Activated CD4-positive, alpha-beta T cell treated with anti-CD3 and anti-CD28 coated beads, Interleukin-2, Interleukin-4, amounts not matched to agents 100 ng/mL and 50 ng/mL, durations not matched to agents 16 hours and 8 hours (primary cell): ENCODE measurements at places on chromosomes 4 and X.

GRCh38 chr4:181909368-181909767 lies 333.8 kb upstream of the TENM3 start:
- DNase-seq = no peak

- DNase-seq = no peak
Measured at GRCh38 chr4:81166458-81167160, 48.4 kb downstream of the PRKG2 start.

DNA sequence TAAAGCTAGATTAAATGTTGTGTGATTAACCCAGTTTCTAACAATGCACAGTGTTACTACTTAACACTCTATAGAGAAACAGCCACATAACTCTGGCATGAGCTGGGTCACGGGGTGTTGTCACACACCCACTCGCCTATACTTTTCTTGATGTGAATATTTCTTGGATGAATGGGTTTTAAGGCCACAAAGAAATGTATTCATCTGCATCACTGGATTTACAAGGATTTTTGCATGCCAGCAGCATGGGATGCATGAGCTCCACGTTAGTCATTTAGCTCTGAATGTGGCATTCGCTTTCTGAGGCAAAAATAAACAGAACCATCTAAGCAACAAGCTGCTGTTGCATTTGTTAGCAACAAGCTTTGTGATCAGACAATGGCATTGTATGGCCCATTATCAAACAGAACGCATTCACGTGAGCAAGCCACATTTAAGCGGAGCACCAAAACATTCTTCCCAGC lies 89.7 kb downstream of the LRP2BP start:
- no peak for DNase-seq

DNA sequence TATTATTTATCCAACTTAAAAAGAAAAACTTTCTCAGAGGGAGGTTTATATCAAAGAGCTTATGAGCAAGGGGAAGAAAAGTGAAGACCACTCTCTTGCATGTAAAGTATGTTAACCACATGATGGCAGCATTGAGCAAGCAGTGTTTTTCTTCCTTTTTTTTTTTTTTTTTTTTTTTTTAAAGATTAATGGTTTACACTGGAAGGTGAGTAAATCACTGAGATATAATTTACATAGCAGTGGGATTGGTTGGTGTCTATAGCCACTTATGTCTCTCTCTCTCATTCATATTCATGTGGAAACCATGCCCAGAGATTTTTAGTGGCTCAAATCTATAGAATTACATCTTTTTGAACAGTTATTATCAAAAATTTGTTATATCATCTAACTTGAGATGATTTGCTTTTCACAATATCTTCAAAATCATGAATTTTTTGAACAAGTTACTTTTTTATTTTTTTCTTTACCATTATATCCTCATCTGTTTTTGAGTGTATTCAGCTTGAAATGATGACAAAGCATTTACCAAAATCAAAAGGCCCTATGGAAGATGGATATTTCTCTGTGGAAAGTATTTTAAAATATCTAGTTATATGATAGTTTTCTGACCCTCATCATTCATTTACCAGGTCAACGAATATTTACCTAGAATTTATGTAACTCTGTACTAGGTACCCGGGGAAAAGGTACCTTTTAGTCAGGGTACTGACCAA lies 31.6 kb downstream of the MTHFD2L start:
- DNase-seq = peak; percentile 48

GRCh38 chrX:39149761-39150160 lies 348.5 kb downstream of the MID1IP1 start:
- DNase-seq = peak; percentile 57

DNA sequence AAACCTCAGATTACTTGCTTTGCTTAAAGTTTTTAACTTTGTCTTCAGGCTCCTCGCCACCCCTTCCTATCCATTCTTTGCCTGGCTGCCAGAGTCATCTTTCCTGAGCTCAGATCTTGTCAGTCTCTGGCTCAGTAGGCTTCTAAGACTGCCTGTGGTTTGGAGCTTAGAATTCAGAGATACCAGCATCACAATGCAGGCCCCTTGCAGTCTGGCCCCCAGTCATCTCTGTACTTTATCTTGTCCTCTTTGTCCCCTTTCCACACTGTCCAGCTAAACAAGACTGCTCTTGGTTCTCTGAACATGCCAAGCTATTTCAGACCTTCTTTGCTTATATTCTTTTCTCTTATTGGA lies 3.0 kb downstream of the KIAA0232 start:
- no peak for DNase-seq

GRCh38 chr4:2820216-2820982 lies 23.2 kb upstream of the ADD1 start:
- DNase-seq = no peak

GRCh38 chr4:123107444-123108252 lies 185.3 kb upstream of the NUDT6 start:
- DNase-seq = no peak

DNA sequence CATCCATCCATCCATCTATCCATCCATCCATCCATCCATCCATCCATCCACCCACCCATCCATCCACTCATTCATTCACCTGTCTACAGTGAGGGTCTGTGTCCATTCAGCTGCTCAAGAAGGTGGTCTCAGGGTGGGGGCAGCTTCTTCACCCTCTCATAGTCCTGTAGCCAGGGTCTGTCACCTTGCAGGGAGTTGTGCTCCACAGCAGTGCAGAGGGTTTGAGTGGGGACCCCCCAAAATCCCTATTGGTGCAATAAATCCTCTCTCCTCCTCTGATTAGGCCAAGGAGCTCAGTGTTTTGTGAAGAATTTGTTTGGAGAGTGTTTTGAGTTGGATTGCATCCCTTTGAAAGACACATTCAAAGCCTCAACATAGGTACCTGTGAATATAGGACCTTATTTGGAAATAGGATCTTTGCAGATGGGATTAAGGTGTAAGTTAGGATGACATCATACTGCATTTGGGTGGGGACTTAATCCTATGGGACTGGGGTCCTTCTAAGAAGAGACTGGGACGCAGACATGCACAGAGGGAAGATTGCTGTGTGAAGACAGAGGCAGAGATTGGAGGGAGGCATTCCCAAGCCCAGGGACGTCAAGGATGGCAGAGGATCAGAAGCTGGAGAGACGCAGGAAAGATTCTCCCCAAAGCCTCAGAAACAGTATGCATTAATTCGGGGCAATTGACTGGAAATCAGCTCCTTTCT lies 12.0 kb downstream of the P2RY8 start:
- no peak for DNase-seq

- DNase-seq = no peak
Measured at GRCh38 chr4:184959786-184960185, 58.5 kb upstream of the HELT start.

DNA sequence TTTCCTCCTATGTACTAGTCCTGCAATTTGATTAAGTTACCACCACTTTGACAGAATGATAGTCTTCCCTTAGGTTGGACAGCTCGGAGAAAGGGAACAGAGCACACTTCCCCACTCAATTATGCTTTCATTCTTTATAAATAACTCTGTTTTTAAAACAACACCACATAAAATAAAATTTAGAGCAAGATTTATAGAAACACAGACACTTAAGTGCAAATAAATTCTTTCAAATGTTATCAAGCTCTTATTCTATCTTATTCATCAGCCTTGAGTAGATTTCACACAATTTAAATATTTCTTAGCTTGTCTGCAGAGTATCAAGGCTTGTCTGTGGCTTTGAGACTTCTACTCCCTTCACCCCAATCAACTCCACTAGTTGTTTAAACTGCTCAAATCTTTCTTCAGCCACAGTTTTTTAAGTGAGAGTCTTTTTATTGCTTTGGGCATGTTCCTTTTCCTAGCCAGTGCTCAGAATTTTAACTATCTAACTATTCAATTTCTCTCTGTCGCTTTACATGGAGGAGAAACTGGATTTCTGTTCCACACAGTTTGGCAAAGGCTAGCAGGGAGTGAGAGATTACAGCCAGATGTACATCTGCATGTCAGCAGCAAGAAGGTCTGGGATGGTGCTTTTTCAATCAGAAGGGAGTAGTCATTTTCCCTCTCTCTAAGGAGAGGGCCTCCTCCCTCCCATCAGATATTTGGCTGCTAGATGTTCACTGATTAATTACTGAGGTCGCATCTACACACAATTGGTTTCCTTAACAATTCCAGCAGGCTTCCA lies 53.1 kb upstream of the PLAC1 start:
- DNase-seq = no peak

DNA sequence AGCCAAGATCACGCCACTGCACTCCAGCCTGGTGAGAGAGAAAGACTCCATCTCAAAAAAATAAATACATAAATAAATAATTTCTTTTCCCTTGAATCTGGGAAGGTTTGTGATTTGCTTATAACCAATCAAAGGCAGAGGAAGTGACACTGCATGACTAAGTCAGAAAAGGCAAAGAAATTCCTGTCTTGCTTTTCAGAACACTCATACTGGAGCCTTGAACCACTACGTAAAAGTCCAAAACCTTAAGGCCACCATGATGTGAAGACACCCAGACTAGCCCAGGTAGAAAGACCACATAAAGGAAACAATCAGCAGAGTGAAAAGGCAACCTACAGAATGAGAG lies 36.6 kb downstream of the TMEM156 start:
- no peak for DNase-seq

- DNase-seq = no peak
Measured at GRCh38 chr4:147985376-147985775, 253.5 kb downstream of the ARHGAP10 start.

GRCh38 chr4:152686452-152687013 lies 6.7 kb upstream of the TMEM154 start:
- DNase-seq = no peak

DNA sequence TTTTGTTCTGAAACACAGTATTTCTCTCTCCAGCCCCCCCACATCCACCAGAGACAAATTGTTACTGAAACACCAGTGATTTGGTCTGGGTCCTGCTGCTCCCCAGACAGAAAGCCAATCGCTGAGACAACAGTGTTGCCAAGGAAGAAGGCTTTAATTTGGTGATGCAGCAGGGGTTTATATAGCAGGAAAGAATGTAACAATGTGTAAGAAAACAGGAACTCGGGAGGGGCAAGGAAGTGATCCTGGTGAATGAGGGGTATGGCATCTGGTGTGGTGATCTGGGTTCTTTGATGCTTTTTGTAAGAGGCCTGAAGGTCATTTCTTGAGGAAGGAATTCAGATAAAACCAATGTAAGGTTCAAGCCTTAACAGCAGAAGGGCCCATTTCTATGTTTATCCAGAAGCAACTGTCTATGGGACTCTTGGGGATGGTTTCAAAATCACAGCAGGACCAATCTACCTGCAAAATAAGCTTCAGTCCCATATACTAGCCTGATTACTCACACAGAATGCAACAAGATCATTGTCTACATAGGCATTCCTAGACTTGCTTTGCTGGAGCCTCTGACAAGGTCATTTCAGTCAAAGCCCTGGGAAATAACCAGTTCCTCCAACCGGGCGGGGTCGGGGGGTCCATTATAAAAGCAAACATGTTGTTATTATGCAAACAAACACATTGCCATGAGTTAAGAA lies 445.2 kb upstream of the ZFP42 start:
- no peak for DNase-seq

- DNase-seq = peak; percentile 14
Measured at GRCh38 chr4:190020790-190021717, 6.0 kb downstream of the FRG2 start.

- no peak for DNase-seq
Measured at GRCh38 chr4:23337292-23337691, 552.6 kb downstream of the PPARGC1A start.

- no peak for DNase-seq
Measured at GRCh38 chrX:153511784-153512500, 5.5 kb upstream of the ATP2B3 start.

DNA sequence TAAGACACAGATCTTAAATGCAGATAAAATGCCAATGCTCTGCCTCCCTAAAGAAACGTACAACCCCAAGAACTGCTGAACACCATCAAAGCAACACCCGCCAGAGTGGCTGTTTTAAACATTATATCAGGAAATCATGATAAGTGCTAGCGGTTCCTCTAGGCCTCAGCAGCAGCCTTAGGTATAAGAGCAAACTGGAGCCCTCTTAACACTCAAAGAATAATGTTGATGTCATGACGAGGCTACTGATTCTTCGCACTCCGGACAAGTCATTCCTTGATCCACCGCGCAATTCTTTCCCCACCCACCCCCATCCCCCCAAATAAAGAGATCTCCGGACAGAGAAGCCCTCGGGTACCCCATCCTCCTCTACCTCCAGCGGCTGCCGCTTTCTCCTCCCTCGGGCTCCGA lies 507 bp downstream of the LIN54 start:
- DNase-seq = no peak

GRCh38 chrX:703866-704265 lies 73.3 kb downstream of the SHOX start:
- no peak for DNase-seq

DNA sequence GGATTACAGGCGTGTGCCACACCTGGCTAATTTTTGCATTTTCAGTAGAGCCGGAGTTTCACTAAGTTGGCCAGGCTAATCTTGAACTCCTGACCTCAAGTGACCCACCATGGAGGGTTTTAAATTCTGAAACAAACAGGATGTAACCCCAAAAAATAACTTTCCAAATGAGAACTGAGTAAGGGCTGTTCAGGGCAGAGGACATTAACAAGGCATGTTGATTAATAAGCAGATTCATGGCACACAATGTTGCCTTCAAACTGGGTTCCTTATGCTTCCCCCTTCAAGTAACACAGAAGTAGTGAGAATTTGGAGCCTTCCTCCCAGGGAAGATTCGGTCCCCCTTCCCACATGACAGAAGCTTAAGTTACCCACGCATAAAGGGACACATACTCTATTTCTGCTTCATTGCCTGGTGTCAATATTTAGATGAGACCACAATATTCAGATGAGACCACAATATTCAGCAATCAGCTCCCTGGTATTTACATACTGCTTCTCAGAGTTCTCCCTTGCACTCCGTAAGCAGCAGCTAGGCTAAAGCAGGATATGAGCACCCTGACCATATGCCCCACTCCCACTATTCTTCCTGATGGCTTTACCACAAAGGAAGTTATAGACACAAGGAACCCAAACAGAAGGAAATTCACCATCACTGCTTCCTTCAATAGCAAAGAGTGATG lies 21.4 kb downstream of the GRSF1 start:
- DNase-seq = no peak

DNA sequence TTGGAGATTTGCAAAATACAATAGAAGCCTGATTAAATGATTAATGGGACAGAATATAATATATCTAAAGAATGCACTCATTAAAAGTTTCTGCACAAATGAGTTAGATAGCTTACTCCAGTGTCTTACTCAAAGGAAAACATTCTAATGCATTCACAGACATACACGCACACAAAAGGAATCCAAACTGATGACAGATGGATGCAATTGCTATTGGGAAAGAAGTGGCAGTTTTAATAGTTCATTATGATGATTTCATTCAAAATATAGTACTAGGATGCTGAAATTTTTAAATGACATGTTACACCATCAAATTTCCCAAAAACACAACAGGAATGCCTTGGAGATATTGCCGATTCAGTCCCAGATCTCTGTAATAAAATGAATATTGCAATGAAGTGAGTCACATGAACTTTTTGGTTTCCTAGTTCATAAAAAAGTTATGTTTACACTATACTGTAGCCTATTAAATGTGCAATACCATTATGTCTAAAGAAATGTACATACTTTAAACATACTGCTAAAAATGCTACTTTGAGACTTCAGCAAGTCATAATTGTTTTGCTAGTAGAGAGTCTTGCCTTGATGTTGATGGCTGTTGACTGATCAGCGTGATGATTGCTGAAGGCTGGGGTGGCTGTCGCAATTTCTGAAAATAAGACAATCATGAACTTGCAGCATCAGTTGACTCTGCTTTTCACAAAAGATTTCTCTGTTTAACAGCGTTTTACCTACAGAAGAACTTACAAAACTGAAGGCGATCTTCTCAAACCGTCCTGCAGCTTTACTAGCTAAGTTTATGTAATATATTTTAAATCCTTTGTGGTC lies 45.6 kb downstream of the BBS12 start:
- DNase-seq = no peak
